Cardiac fibroblast (primary cell): ENCODE measurements at places on chromosomes 7 and 10.

- DNase-seq: no peak
These were observed 251.0 kb downstream of the AHR start for GRCh38 chr7:17549406-17549805.

- peak; percentile 10 for DNase-seq
These were observed at the start of gene SOSTDC1 for GRCh38 chr7:16465469-16466361. SOSTDC1 (minus strand) TSS chr7:16465738; CDS start chr7:16465668, 70 bp downstream.

DNA sequence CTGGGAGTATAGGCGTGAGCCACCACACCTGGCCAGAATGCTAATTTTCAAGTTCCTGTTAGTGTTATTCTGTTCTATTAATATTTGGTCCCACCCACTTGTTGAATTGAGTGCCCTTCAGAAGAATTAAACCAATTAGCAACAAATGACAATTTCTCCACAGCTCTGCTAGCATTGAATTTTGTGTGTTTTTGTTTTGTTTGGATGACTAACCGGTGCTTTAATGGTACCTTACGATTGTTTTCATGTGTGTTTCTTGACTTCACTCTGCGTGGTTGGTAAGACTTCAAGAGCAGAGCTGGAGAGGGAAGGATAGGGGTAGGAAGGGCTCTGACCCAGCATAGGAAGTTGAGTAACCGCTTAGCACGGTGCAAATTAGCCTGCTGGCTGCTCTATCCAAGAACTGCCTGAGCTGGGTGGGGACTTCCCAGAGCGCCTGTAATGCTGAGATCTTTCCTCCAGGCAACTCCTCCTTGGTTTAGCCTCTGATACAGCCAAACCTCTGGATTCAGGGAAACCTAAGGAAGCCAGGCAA lies 4.6 kb downstream of the ARPC1B start:
- peak; percentile 96 for DNase-seq

GRCh38 chr7:896346-897075 lies 20.2 kb downstream of the GET4 start:
- no peak for DNase-seq
